ENCODE measurements at places on chromosomes 6 and 20.

DNA sequence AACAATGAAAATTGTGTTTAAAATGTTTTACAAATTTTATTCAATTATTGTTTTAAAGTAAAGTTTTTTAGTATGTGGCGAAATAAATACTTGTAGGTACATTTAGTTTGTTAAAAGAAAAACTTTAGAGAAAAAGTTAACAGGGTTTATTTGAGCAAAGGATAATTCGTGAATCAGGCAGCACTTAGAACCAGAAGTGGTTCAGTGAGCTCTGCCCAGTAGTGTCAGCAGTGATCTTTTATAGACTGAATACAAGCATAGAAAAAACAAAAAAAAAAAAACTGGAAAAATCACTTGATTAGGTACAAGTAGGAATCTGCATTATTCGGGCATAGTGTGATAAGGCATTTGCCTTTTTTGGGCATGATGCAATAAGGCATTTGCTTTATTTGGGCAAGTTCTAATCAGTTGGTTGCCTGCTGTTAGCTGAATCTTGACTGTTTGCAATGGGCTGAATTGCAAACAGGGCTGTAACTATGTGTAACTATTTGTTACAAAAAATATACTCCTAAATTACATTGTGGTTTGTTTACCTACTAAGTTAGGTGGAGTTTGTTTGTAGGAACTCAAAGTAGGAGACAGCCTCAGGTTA lies 122.9 kb upstream of the MMS22L start:
- no peak for DNase-seq

DNA sequence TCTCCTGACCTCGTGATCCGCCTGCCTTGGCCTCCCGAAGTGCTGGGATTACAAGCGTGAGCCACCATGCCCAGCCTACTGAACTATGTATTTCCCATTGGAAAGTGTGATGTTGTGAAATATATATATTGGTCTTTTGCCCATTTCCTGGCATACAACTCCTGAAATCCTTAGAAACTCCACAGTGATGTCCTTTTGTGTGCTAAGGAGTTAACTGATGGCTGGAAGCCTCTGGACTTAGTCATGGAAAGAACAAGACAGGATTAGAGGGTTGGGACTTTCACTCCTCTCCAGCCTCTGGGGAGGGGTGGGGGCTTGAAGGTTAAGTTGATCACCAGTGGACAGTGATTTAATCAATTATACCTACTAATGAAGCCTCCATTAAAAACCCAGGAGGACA lies 7.1 kb downstream of the PANK2 start:
- DNase-seq, result no peak

DNA sequence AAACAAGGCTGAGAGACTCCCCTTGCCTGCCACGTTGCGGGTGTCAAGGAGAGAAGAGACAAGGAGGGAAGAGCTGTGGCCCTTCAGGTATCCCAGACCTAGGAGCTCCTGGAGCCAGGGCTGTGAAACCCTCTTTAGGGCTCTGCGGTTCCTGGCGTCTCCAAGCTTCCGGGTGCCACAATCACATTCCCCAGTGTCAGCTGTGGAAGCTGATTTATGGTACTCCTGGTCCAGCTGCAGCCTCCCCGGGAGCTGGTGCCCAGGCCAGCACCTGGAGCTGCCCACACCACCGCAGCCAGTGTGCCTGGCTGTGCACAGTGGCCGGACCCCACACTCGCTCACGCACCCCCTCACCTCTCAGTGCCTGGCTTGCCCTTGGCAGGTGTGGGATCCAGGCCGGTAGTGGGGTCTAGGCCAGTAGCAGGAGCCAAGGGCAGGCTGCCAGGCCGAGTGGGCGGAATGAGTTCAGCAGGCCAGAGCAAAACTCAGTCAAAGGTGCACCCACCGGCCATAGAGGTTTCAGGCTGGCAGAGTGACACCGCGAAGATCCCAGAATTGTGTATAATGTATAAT lies 58.9 kb upstream of the L3MBTL3 start:
- no peak for DNase-seq

DNA sequence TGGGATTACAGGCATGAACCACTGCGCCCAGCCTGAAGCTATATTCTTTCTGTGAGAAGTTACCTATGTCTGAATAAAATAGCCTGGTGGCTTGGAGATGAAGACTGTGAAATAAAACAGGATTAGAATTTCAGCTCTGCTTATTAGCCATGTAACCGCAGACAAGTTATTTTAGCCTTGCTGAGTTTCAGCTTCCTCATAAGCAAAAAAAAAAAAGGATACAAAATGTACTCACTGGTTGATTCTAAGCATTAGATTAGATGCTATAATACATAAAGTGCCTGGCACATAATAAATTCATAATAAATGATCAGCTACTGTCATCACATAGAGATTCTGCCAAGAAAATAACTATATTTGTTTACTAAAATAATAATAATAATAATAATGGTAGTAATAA lies 98.8 kb downstream of the EPB41L2 start:
- no peak for DNase-seq

- DNase-seq, result no peak
These were observed 295.6 kb upstream of the PLN start for GRCh38 chr6:118252474-118252873.

DNA sequence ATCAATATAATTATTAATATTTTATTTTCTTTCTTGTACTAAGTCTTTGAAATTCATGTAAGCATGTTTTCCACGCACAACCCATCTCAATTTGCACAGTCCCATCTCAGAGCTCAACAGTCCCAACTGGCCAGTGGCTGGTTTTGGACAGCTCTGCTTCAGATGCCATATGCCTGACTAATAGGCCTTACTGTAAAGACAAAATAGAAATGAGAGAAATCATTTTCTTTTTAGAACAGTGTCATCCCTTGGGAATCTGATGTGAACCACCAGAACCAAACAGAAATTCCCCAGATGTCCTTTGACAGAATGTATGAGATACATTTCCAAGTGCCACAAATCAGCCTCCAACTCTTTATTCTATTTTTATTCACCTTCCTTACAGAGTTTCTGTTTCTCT lies 338.9 kb downstream of the ESR1 start:
- no peak for DNase-seq

GRCh38 chr6:37205997-37206340 lies 36.0 kb downstream of the PIM1 start:
- peak; percentile 62 for DNase-seq

- DNase-seq, result peak; percentile 91
These were observed 1.1 kb upstream of the ZDHHC14 start for GRCh38 chr6:157379656-157380457.

DNA sequence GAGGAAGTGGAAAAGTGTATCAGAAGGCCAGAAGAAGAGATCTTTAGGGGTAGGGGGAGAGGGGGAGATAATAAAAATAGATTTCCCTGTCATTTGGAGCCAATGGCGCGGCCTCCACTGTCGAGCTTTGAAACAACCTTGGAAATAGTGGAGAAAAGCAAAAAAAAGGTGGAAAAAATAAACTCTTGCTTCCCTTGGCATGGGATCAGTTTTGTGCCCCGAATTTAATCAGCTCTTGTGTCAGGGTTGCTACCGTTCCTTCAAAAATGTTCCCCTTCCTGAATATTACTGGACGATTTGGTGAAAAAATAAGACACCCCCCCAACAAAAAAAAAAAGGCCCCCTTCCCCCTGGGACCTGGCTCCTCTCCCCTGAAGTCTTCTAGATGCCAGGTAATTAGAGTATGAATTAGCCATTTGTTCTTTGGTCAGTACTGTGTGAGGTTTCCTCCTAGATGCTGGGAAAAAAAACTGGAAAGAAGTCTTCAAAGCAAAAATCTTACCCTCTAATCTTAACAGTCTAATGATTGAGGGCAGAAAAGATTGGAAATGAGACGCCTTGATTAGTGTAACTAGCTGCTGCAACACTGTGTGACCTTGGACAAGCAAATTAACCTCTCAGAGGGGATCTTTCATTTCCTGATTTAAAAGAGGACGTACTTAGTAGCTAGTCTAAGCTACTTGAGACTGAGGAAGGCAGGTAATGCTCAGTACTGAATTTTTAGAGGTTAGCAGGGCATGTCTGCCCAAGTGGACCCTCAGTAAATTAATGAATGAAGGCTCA lies 872 bp upstream of the RBM39 start:
- DNase-seq, result peak; percentile 15

DNA sequence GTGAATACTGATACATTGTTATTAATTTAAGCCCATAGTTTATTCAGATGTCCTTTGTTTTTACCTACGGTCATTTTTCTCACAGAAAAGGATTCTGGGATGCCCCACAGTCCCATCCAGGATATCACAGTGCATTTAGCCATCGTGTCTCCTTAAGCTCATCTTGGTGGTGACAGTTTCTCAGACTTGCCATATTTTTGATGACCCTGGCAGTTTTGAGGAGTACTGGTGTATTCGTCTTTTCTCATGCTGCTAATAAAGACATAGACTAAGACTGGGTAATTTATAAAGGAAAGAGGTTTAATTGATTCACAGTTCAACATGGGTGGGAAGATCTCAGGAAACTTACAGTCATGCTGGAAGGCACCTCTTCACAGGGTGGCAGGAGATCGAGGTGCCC lies 295.9 kb upstream of the CDH4 start:
- DNase-seq, result no peak

- no peak for DNase-seq
These were observed 39.5 kb upstream of the KIF16B start for GRCh38 chr20:16612706-16613105.

DNA sequence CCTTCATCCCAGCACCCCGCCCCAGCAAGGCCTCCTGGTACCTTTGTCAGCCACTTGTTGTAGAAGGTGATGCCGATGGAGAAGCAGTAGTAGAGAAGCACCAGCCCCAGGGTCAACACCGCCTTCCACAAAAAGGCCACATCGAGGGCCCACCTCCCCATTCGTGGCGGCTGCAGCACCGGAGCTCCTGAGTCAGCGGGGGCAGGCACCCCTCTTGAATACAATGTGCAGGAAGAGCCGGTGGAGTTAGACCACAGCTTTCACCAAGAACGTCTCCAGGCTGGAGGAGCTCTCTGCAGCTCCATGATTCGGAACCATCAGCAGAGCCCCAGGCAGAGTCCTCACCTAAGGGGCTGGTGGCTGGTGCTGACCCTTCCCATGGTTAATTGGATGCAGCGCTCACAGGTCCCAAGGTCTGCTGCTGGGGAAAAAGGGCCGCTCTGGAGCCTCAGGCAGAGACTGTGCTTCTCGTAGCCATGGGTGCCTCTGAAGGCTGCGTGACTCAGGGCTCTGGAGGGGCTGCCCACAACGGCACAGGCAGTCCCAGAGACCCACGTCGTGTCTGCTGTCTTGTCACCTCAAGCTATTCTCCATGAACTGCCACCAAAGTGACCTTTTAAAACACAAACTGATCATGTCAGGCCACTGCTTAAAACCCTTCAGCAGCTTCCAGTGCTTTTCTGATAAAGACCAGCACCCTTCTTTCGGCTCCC lies 47.9 kb downstream of the ELMO2 start:
- no peak for DNase-seq

GRCh38 chr6:34531580-34532201 lies 24.4 kb downstream of the SPDEF start:
- peak; percentile 14 for DNase-seq

DNA sequence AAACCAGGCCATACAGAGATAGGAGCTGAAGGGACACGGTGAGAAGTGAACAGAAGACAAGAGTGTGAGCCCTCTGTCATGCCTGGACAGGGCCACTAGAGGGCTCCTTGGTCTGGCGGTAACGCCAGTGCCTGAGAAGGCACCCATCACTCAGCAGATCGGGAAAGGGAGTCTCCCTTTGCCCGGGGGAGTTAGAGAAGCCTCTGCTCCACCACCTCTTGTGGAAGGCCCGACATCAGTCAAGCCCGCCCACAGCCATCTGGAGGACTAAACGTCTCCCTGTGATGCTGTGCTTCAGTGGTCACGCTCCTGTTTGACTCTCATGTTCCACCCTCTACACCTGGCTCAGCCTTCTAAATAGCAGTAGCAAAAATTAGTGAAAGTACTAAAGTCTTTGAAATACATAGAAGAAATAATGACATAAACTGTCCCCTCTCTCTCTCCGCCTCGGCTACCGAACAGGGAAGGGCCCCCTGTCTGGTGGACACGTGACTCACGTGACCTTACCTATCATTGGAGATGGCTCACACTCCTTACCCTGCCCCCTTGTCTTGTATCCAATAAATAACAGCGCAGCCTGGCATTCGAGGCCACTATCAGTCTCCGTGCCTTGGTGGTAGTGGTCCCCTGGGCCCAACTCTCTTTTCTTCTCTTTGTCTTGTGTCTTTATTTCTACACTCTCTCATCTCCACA lies 66.7 kb downstream of the RPP21 start:
- DNase-seq, result peak; percentile 59

DNA sequence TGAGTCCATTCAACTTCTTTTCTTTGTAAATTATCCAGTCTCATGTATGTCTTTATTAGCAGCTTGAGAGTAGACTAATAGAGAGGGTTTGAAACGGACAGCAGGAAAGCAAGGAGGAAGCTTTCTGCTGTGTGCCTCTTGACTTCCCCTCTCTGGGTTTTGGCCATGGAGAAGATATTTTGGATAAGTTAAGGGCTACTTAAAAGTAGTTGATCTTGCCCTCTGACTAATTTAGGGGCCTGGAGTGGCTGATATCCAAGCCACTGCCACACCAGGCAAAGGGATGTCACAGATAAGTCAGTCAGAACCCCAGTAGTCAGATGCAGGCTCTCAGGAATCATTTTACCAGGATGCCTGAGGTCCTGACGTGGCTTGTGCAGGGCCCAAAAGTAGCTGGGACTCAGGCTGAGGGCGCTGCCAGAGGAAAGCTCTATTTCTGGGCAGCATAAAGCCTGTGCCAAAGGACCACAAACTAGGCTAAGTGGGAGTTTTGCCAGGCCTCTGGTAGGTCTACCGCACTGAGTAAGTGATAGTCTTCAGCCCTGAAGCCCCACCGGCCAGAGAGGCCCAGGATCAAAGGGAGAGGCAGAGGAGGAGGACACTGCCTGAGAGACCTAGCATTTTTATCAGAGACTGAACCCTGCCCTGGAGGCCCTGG lies 41.6 kb upstream of the IYD start:
- no peak for DNase-seq

DNA sequence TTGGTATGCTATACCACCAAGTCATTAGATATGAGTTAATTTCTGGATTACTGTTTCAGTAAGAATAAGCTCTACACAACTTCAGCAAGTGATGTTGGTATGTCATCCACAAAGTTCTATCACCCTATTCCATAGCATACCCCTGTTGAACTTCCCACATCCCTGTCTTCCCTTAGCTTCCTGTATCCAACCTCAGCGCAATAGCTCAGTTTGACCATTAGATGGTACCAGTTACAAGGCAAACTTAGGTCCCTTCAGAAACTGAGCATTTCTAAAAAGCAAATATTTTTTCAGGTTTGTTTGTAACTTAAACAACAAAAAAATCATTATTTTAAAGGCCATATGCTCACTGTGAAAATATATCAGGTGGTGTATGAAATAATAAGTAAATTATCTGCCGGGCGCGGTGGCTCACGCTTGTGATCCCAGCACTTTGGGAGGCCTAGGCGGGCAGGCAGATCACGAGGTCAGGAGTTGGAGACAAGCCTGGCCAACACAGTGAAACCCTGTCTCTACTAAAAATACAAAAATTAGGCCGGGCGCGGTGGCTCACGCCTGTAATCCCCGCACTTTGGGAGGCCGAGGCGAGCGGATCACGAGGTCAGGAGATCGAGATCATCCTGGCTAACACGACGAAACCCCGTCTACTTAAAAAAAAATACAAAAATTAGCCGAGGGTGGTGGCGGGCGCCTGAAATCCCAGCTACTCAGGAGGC lies 8.8 kb upstream of the MOG start:
- DNase-seq, result no peak

Measured in thyroid gland (tissue), 4 donors.